Omental fat pad (tissue), 4 donors: ENCODE measurements at places on chromosomes 1 and 21.

GRCh38 chr1:2611031-2611501 is 21.8 kb downstream of the MMEL1 start:
- DNase-seq, result no peak

- no peak for DNase-seq
Observed at GRCh38 chr1:163399976-163400601, 78.3 kb downstream of the NUF2 start.

DNA sequence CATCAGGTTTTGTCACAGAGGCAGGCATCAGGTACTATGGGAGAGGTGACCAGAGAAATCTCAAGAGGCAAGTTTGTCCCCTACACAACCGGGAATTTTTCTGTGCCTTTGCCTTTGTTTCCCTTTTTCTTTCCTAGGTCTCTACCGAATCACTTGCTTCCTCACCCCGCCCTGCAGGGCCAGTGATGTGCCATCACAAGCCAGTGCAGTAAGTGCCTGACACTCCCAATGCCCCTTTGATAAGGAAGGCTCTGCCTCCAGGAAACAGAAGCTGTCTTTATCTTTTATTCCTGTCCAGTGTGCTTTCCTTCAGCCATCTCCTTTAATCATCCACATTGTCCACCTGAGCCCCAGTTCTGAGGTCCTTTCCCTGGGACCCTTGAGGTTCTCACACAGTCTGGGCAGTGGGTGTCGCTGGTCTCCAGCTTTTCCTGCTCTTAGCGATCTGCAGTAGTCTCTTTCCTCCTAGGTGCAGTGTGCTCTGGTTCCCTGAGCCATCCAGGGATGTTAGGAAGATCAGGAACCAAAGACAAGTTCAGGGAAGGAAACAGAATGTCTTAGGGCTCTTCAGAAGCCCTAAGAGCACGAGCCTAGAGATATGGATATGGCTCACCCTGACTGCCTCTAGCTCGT is 36.6 kb downstream of the GJA5 start:
- no peak for DNase-seq

- no peak for DNase-seq
Observed at GRCh38 chr1:187032316-187032981, 203.7 kb downstream of the PLA2G4A start.

DNA sequence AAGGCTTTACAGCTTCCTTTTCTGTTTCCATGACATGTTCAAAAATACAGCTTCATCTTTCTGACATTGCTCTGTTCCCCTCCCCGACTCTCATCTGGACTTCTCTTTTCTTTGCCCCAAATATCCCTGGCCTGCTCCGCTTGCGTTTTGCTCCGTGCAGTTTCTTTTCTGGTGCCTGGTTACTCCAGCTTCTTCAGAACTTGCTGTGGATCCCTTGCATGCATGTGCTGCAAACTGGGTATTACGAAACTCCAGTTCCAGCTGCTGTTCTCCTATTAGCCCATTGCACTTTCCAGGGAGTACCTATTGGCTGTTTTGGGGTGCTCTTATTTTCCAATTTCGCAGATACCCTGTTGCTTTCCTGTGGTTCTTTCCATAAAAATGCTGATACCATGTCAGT is 9.9 kb upstream of the NDC1 start:
- no peak for DNase-seq

DNA sequence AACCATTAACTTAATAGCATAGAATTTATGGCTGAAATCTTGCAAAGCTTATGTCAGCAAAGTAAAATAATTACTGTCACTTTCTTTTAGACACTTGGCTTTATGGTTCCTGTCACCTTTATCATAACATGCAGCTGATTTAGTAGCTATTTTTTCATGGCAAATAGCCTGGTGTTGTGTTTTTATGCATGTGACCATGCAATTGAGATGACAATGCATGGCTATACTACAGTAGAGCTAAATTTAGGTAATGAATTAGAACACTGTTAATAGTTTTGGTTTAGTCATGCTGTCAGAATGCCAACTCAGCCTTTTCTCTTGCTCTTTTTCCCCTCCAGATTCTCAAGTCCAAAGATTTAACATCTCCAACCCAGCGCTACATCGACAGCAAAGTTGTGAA is 88.6 kb downstream of the TGFB2 start:
- no peak for DNase-seq

DNA sequence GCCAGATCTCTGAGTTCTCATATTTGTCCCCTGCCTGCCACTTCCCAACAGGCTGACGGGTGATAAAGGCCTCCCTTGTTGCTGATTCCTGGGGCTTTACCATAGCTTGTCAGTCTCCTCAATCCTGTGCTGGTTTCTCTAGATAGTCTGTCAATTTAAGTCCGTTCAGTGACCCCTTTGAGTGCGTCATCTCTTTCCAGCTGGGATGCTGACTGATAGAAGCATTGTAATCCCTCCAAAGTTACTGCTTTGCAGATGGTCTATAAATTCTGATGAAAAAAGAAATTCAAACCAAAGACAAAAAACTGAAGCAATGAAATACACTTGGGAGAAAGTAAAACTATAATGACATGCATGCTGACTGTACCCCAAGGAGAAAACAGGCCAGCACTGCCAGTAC is 28.3 kb downstream of the RHOU start:
- DNase-seq, result no peak

GRCh38 chr1:30515755-30516484 is 207.5 kb downstream of the MATN1 start:
- DNase-seq, result no peak

GRCh38 chr1:97853221-97853620 is 67.6 kb downstream of the DPYD start:
- DNase-seq, result no peak

DNA sequence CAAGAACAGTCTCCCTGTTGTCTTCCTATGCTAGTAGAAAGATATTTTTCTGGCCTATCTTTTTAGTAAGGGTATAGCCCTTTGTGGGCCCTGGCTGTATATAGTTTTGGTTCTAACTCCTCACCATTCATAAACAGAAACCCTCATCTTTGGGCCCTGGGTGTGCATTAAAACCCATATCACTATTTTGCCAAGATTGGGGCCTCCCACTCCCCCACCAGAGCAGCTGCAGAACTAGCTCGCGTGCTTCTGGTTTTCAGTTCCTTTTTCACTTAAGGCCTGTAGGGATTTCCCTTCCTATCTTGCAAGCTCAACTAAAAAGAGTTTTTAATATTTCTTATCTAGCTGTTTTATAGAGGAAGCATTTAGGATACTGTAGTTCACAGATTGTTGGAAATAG is 106.4 kb downstream of the RGL1 start:
- no peak for DNase-seq

DNA sequence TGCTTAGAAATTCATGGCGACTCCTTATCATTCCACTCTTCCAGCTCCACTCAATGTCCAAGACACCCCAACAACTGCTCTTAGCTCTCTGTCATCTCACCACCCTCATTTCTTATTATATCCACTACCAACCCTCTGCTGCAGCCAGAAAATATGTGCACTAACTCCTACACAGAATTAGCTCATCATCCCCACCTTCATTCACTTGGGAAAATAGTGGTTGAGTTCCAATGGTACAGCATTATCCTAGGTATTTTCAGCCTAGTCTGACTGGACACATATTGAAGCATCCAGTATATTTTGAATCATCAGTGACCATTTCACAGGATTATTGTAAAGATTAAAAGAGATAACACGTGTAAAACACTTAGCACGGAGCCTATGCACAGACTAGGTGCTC is 16.7 kb upstream of the VSIG8 start:
- DNase-seq, result no peak

DNA sequence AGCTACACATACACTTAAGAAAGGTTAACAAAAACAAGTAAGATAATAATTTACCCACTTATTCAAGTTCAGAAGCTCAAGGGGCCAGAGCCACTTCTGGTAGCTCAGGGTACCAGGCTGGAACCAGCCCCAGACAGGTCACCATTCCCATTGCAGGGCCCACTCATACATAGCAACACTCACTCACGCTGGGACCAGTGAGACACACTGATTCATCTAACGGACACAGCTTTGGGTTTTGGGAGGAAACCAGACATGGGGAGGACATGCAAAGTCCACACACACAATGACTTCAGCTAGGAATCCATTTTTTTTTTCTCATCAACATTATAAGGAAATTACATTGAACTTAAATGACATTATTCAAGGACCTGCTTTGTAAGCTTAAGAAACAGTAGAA is 169.1 kb downstream of the ZC3H11B start:
- DNase-seq, result no peak

DNA sequence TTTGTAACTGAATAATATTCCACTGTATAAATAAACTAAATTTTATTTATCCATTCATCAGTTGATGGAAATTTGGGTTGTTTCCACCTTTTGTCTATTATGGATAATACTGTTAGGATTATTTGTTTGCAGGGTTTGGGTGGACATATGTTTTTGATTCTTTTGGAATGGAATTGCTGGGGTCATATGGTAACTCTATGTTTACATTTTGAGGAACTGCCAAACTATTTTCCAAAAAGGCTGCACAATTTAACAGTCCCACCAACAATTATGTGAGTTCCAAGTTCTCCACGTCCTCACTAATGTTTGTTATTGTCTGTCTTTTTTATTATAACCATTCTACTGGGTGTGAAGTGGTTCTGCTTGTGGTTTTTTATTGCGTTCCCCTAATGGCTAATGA is 4.3 kb upstream of the SERBP1 start:
- no peak for DNase-seq

DNA sequence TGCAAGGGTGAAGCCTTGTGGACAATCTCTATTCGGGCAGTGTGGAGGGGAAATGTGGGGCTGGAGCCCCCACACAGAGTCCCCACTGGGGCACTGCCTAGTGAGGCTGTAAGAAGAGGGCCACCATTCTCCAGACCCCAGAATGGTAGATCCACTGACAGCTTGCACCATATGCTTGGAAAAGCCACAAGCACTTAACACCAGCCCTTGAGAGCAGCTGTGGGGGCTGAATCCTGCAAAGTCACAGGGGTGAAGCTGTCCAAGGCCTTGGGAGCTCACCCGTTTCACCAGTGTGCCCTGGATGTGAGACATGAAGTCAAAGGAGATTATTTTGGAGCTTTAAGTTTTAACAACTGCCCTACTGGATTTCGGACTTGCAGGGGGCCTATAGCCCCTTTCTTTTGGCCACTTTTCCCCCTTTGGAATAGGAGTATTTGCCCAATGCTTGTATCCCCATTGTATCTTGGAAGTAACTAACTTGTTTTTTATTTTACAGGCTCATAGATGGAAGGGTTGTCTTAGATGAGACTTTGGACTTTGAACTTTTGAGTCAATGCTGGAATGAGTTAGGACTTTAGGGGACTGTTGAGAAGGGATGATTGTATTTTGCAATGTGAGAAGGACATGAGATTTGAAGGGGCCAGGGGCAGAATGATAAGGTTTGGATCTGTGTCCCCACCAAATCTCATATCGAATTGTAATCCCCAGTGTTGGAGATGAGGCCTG is 16.3 kb upstream of the COL6A1 start:
- DNase-seq, result no peak

- DNase-seq, result no peak
Observed at GRCh38 chr1:205985330-205986005, 17.7 kb downstream of the RAB7B start.

DNA sequence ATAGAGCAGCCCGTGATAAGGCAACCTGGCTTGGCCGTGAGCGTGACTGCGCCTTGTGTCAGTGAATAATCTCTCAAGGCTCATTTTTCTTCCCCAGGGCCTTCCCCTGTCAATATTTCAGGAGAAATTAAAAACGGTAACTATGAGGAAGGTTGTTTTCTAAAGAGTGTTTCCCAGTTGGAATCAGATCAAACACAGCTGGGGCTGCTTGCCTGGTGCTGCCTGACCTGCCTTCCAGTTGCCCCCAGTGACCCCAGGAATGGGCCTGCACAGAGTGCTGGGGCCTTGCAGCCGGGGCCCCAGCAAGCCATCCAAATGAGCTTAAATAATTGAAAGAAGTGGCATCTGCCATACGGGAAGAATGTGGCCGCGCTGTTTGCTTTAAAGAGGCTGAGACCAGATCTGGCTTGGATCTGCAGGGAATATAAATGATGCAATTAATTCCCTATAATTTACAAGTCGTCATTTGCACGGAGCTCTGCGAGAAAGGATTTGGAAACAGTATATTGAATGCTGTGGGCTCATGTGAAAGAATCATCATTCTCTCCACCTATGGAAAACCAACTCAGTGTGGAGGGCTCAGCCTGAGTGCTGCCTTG is 203.9 kb downstream of the C1orf94 start:
- no peak for DNase-seq

GRCh38 chr1:8448911-8449661 is 131.2 kb downstream of the SLC45A1 start:
- no peak for DNase-seq

DNA sequence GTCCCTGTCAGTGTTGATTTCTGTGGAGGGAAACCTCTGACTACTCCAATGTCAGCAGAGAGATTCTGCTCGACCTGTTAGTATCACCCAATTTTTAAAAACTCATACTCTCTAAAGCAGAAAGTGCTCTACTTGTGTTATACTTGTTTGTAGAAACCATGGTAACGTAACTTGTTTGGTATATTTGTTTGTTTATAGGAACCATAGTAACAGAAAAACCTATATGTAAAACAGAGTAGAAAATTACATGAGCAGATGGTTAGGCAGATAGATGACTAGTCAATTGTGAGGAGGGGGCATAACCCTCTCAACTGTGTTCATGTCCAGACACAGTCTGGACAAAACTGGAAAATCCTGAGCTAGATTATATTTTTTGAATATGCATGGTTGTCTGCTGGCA is 6.7 kb downstream of the TRIM45 start:
- no peak for DNase-seq

GRCh38 chr1:179879797-179880196 is 2.2 kb upstream of the TOR1AIP2 start:
- DNase-seq, result no peak

DNA sequence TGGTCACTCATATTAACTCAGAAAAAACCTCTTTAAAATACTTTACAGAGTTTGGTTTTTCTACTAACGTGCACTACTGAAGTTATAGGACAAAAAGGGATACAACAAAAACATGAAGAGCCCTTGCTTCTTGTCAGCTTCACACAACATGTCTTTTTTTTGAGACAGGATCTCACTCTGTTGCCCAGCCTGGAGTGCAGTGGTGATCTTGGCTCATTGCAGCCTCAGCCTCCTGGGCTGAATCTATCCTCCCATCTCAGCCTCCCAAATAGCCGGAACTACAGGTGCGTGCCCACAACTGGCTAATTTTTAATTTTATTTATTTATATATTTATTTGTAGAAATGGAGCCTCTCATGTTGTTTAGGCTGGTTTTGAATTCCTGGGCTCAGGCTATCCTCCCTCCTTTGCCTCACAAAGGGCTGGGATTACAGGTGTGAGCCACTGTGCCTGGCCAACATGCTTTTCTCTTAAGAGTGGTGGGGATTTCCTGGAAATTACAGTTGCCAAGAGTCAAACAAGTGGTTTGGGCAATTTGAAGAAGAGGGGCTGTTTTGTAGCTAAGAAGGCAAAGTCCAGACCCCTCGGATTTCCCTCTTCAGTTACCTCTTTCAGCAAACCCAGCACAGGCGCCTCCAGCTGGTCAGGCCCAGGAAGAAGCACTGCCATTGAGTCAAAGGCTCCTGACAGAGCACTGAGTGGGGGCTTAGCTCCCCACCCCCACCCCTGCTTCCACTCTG is 6.4 kb upstream of the SMPDL3B start:
- no peak for DNase-seq

- DNase-seq, result no peak
Observed at GRCh38 chr21:15669247-15669646, 60.5 kb upstream of the USP25 start.
